ENCODE measurements at places on chromosomes 5 and 9.

DNA sequence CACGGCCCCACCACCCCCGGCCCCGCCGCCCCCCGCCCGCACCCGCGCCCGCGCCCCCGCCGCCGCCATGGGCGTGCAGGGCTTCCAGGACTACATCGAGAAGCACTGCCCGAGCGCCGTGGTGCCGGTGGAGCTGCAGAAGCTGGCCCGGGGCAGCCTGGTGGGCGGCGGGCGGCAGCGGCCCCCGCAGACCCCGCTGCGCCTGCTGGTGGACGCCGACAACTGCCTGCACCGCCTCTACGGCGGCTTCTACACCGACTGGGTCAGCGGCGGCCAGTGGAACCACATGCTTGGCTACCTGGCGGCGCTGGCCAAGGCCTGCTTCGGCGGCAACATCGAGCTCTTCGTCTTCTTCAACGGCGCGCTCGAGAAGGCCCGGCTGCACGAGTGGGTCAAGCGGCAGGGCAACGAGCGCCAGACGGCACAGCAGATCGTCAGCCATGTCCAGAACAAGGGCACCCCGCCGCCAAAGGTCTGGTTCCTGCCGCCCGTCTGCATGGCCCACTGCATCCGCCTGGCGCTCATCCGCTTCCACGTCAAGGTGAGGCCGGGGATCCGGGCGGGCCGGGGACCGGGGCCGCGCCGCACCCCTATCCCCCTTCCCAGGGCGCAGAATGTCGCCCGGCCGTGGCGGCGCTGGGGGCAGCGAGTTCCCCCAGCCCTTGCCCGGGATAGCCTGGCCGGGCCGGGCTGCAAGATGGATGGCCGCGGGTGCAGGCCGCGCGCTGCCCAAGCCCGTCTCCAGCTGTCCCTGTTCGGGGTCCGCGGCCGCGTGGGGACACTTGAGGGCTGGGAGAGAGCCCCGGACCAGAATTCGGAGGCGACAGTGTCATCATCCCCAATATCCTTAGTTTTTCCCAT, 594 bp downstream of the FAM120A start:
- DNase-seq = peak; percentile 49

DNA sequence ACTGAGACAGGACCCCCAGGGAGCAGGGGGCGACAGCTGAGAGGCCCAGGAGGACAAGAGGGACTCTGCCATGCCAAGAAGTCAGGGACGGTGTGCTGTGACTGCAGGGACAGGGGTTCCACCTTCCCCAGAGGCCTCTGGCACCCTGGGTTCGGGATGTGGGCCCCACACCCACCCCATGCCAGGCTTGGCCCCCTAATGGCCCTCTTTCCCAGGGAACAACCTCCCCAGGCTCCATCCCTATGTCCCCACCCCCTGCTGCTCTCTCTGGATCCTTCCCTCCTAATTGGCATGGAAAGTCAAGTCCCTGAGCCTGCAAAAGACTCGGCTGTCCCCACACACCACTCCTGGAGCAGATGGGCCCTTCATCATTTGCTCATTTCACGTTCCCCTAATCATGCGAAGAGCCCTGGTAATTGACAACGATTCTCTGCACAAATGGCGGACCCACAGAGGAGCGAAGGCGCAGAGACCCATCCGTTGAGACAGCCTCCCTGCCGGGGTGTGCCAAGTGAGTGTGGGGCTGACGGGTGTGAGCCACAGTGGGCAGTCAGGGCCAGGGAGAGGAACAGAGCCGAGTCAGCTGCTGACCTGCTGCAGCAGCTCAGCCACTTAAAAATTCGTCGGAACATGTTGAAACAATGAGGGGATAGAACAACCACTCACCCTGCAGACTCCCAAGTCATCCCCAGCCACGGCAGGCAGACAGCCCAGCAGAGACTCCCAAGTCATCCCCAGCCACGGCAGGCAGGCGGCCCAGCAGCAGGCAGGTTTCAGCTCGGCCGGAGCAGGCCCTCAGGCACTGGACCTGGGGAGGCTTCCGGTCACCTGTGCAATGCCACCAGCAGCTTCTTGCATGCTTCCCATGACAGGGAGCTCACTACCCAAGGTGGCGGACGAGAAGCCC, 109.0 kb downstream of the VAV2 start:
- peak; percentile 21 for DNase-seq

DNA sequence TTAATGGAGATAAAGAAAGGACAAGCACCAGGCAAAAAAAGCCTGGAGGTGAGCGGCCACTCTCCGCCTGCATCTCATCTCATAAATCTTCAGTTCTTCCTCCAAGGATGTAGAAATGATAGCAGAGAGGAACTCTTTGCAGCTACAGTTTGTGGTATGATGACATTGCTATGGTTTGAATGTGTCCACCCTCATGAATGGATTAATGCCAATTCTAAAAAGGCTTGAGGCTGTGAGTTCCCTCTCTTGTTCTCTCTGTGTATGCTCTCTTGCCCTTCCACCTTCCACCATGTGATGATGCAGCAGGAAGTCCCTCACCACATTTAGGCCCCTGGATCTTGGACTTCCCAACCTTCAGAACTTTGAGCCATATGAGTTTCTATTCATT, 126.4 kb downstream of the SPOCK1 start:
- DNase-seq = no peak

GRCh38 chr9:38182321-38182720, 113.3 kb upstream of the SHB start:
- DNase-seq = no peak

DNA sequence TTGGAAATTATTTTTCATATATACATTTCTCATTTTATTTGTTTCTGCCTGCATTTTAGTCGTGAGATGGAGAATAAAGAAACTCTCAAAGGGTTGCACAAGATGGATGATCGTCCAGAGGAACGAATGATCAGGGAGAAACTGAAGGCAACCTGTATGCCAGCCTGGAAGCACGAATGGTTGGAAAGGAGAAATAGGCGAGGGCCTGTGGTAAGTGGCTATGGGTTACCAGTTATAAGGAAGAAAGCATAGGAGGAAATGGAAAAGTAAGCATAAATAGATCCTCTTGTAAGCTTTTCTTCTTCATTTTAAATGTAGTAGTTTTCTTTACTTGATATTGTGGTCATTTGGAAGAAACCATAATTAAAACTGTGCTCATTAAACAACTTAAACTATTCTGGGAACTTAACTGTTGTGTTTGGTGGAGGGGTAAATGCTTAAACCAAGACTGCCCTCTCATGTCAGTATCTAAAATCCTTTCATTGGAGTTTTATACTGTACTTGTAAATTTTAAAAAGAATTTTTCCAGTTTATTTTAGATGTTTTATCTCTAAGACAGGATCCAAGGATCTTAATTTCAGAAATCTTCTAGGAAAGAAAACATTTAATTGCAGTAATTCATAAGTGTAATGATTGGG, 41.3 kb downstream of the MAP3K1 start:
- no peak for DNase-seq

- no peak for DNase-seq
Measured at GRCh38 chr5:161676103-161676502, 9.4 kb upstream of the GABRA6 start.

GRCh38 chr5:143118222-143118621, 285.3 kb downstream of the NR3C1 start:
- DNase-seq = no peak

- no peak for DNase-seq
Measured at GRCh38 chr9:89432986-89433530, 64.9 kb downstream of the SEMA4D start.

DNA sequence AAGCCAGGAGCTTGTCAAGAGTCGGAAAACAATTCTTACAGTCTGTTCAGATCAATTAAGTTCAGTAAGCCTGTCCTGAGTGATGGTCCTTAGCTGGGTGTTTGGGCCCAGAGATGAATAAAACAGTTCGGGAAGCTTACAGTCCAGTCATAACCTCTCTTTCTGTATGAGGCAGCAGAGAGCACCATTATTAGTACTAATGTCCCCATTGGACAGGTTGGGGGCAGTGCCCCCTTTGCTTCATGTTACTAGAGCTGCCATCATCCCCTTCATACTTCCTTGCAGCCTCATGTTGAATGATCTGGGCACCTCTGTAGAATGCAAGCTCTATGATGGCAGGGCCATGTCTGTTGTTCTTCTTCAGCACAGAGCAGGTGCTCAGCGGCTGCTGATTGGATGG, 9.8 kb downstream of the DOCK2 start:
- DNase-seq = no peak

DNA sequence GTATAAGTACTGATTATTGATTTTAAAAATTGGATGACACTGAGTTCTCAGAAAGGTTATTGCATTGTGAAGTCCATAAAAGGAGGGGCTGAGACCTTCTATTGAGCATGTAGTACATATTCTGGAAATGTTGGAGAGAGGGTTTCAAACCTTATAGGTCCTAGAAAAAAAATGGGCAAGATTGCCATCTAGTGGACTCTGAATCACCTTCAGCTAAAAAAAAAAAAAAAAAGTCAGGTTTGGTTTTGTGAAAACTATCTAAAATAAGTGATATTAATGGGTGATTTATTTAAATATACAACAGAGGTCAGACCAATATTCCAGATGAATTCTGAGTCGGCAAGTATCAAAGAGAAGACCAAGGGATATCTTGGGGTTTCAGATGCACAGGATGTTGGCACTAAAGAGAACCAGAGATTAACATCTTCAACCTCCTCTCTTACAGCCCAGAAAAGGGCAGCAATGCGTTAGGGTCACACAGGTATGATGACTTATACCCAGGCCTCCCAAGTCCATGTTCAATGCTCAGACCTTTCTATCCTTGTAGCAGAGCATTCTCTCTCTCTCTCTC, 109.8 kb upstream of the NMUR2 start:
- no peak for DNase-seq

DNA sequence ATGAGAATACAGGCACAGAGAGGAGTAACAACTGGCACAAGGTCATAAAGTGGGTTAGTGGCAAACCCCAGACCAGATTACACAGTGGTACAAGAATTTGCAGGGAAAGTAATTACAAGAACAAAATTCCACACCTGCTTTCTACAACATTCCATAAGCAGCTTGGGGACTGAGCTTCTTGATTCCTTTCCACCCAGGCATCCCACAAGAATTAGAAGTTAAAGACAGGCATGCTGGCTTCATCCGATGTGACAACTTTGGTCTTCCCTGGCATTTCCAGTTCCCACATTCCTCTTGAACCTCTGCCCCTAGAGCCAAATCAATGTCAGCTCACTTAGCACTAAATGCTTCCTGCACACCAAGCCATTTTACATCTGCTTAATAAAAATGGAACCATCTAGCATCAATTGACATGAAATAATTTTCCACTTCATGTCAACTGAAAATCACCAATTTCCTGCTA, 435.8 kb upstream of the PAPPA start:
- DNase-seq = no peak

DNA sequence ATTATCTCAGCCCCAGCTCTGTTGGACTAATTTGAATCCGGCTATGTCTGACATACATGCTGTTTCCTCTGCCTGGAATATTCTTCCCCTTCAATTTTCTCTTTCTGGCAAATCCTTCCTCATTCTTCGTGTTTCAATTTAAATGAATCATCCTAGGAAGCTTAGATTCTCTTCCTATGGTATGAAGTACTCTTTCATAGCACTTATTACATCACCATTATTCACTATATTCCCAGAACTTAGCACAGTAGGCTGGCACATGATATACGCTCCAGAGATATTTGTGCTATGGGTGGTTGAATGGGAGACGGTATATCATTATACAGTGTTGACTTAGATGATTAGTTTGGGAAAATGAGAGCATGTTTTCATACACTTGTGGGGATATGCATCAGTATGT, 91.0 kb upstream of the JAK2 start:
- DNase-seq = no peak

- no peak for DNase-seq
Measured at GRCh38 chr5:173735184-173735583, 118.7 kb upstream of the BOD1 start.

- no peak for DNase-seq
Measured at GRCh38 chr9:129405827-129406213, 215.1 kb downstream of the C9orf50 start.

DNA sequence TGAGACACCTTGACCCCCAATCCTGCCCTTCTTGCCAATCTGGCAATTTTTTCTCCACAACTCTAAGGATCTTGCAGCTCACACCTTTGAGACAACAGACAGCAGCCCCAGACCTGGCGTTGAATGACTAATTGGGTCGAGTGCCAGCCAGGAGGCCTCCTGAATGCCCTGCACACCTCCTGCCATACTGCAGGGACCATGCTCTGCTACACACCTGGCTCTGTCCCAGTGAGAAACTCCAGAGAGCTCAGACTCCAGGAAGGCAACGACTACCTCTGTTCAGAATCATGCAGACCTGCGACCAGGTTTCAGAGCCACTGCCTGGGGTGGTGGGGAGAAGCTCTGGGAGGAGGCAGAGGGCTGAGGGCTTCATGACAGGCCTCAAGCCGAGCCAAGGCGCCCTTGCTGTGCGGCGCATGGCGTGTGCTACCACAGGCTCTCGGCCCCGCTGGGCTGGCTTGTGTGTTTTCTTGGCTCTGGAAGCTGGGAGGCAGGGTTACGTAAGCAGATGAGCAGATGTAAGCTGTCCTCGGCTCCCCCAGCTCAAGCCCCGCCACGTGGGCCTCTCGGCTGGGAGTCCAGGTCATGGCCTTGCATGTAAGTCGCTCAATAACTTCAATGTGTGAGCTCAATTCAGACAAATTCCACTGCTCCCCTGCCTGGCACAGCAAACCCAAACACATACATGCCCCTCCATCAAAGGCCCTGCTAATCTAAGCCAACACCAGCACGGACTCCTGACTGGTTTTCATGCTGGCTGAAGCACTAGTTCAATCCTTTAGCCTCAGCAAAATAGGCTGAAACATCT, 27.5 kb downstream of the B4GALT1 start:
- no peak for DNase-seq

DNA sequence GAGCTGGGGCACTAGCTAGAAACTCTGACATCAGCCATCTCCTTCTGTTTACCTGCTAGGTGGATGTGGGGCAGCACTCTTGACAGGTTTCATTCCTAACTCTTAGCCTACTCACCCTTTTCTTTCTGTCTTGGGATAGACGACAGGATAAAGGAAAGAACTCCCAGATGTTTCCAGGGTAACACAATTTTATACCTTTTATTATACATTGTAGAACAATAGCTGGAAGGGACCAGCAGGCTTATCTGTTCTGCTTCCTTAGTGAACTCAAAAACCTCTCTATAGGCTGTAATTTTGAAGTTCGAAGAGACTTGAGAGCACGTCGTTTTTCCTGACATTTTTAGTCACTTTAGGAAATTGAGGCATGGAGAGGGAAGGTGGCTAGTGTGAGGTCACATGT, 13.2 kb downstream of the SPTAN1 start:
- no peak for DNase-seq

- no peak for DNase-seq
Measured at GRCh38 chr5:55599148-55600050, 64.6 kb upstream of the PLPP1 start.
